Activated CD4-positive, CD25-positive, alpha-beta regulatory T cell treated with anti-CD3 and anti-CD28 coated beads, Interleukin-2, amount 50 U/mL, for 72 hours (primary cell): ENCODE measurements at places on chromosomes 1 and 21.

DNA sequence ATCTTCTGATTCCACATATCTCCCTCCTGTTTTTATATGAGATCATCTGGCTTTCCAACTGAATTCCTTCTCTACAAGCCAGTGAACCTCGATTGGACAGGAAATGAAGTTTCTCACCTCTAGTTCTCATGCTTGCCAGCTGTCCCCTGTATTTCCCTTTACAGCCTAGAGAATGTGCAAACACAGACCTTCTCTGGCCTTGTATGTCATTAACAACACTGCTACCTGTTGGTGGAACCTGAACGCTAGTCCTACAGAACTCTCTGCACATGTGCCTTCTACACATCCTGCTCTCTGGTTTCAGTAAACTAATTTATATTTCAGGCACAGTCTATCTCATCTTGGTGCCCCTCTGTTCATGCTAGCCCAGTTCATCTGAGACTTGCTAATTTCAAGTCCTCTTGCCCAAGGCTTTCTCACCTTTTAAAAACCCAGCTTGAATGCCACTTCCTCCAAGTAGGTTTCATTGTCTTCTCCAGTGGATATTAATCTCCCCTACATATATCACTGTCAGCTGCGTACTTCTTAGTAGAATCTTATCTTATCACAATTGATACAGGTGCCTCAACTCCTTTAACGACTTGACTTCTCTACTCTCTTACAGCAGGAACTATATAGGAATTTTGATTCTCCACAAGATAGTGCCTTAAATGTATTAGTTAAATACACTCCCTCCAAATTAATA, 549.9 kb downstream of the PLPP3 start:
- DNase-seq: no peak

- DNase-seq: no peak
These were observed 17.5 kb downstream of the KLHDC8A start for GRCh38 chr1:205339197-205339702.

DNA sequence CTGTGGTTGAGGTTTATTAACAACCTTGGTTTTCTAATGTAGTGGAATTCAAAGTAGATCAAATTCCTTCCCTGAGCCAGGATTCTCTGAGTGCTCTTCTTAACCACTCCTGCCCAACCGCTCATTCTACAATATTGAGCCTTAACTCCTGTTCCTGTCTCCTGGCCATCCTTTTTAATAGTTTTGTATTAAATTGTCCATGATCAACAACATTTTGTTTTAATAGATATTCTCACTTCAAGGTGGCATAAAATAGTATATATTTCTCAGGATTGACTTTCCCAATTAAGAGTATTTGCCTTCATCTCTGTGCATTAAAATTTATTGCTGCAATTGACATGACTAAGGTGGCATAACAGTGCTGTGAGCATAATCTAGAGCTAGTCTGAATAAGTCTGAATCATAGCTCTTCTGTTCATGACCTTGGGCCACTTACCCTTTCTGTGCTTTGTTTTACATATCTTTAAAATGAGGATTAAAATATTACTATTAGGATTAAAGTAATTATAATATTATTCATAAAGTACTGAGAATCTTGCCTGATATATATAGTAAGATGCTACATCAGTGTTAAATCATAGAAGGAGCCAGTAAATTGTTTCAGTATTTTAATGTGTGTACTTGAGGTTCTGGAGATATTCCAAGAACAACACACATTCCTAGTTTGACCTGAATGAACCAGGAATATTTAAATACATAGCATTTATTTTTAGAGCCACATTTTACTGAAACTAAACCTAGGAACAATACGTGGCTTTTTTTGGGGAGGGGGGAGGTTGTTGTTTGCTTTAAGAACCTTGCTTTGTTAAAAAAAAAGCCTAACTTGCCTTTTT, 76.4 kb downstream of the ADGRL2 start:
- DNase-seq: no peak

DNA sequence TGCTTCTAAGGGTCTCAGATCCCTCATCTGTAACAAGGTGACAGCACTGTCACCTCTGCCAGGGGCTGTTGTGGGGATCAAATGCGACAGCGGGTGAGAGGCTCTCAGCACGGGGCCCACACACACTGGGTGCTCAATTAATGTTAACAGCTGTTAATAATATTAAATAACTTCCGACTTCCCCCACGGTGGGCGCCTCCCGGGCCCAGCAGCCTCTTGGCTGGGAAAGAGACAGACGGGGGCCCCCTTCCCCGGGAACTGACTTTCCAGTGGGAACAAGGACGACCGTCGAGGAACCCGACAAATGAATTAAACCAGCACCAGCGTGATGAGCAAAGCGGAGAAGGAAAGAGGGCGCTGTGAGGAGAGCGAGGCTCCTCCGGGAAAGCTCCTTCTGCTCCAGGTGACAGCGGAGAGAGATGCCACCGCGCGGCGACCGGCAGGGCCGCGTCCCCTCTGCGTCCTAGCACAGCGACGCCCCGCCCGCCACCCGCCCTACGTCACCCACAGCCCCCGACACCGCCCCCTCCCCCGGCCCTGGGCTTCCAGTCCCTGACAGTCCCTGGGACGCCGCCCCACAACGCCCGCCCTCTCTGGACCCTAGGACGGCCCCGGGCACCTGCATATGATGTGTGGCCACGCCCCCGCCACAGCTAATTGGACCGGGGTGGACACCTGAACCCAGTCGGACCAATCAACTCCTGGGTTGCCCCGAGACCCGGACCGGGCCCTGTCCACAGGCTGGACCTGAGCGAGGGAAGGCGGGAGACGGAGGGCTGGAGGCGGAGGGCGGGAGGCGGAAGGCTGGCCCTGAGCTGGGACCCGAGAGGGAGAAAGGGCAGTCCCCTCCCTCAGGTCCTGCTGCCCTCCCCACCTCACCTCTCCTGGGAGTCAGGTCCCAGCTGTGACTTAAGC, 38.2 kb downstream of the MATN1 start:
- DNase-seq: peak; percentile 45

DNA sequence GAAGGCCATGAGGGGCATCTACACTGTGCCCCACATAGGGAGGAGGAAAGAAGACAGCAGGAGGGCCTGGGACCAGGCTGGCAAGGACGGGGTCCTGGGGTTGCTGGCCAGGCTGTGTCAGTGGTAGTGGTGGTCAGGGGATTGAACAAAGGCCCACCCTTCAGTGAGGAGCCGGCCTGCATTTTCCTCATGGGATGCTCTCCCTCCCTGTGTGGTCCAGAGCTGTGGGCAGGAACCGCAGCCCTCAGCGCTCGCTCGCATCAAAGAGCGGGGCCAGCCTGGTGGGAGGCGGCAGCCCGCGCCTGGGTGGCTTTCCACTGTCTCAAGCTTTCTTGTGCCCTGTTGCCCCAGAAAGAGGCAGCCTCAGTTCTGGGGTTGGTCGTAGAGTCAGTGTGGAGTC, 24.8 kb downstream of the LHX4 start:
- no peak for DNase-seq

DNA sequence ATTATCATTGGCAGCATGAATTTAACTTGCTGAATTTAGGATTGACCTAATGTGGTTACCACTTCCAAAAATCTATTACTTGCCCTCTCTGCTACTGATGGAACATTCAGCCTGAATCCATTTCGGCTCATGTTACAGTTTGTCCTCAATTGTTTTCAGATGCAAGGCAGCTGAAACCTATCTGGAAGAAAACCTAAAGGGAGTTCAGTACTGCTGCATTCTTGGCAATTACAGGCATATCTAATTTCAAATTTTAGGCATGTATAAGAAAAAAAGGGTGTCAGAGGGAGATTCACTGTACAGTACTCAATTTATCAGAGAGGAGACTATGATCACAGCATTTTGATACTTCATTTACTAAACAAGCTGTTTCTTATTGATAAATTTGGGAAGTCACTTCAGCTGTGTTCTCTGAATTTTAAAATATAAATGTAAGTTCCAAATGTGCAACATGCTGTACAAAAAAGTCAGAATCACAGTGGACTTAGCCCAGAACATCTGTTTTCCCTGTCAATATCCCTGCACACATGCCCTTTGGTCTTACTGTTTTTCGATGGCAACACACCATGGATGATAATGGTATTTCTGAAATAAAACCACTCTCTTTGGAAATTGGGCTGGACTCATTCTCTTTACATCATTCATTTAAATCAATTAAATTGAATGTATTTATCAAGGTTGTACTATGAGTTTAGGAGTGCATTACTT, 651.6 kb upstream of the ADGRL4 start:
- no peak for DNase-seq

- peak; percentile 24 for DNase-seq
These were observed 16.8 kb downstream of the TRPM2 start for GRCh38 chr21:44370027-44370735.

DNA sequence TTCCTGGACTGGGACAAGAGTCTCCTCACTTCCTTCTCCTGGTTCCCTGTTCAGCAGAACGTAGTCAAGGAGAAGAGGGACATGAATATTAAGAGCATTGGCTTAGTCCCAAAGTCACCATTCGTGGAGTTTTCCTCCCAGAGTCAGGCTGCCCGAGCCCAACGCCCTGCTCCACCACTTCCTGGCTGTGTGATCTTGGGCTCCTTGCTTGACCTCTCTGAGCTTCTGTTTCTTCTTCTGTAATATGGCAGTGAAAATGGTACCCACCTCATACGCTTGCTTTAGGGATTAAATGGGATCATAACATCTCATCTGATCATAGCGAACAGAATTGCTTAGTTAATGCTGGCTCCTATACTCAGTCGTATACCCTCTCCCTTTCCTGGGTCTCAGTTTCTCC, 12.0 kb upstream of the CASZ1 start:
- DNase-seq: no peak

GRCh38 chr1:33925586-33925985, 61.7 kb downstream of the HMGB4 start:
- no peak for DNase-seq
